Suprapubic skin (tissue), 4 donors: ENCODE measurements at places on chromosomes 3 and 15.

GRCh38 chr3:111472556-111472955, 69.4 kb upstream of the CD96 start:
- H3K27ac ChIP-seq: no peak overlapping the region
- no peaks in the 10 kb centered on the region for H3K4me1 ChIP-seq
- no peaks in the 10 kb centered on the region for H3K36me3 ChIP-seq
- H3K4me3 ChIP-seq: no peak overlapping the region

DNA sequence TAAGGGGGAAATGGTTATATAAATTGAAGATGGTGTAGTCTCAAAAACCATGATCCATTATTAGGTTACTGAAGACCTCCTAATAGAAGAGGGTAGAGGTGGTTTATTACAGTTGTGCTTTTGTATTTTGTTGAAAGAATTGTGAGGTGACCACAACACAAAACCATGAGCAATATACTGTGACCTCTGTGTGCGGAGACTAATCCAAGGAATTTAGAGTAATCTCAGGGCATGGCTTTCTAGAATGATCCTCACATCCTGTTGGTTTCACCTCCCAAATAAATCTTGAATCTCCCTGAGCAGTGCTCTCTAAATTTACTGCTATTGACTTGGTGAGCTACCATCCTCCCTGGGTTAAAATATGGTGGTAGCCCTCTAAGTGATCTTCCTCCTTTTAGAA, 52.3 kb downstream of the PTPRG start:
- no peaks in the 10 kb centered on the region for H3K36me3 ChIP-seq
- no peaks in the 10 kb centered on the region for H3K27me3 ChIP-seq
- DNase-seq: no peak
- H3K4me1 ChIP-seq: peaks cover 7% of the 10 kb centered on the region
- no peak overlapping the region for H3K27ac ChIP-seq

- H3K4me1 ChIP-seq: no peaks in the 10 kb centered on the region
- no peak for DNase-seq
- no peaks in the 10 kb centered on the region for H3K27me3 ChIP-seq
Measured at GRCh38 chr15:40006646-40007045, 32.3 kb downstream of the SRP14 start.

GRCh38 chr3:67421912-67422311, 232.5 kb downstream of the SUCLG2 start:
- no peaks in the 10 kb centered on the region for H3K4me1 ChIP-seq
- no peak for DNase-seq
- H3K4me3 ChIP-seq: no peak overlapping the region
- peaks cover 4% of the 10 kb centered on the region for H3K36me3 ChIP-seq
- no peaks in the 10 kb centered on the region for H3K27me3 ChIP-seq
- H3K27ac ChIP-seq: no peak overlapping the region

DNA sequence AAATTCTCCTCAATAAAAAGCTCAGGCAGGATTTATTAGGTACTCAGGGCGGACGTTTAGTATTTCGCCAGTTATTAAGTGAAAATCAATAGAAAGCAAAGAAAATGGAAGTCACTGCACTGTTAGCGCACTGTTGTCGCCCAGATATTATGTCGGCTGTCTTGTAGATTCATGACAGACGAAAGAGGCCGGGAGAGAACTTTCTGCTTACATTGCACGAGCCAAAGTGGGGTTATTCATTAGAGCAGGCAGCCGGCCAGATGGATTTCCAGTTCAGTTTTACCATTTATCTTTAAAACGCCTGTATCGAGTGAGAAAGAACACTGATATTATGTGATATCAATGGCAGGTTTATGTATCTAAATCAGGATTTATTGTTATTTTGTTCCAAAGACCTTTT, 866.0 kb upstream of the NR2F2 start:
- no peak for DNase-seq
- H3K36me3 ChIP-seq: no peaks in the 10 kb centered on the region
- H3K4me3 ChIP-seq: no peak overlapping the region
- no peaks in the 10 kb centered on the region for H3K4me1 ChIP-seq
- H3K27ac ChIP-seq: no peak overlapping the region

DNA sequence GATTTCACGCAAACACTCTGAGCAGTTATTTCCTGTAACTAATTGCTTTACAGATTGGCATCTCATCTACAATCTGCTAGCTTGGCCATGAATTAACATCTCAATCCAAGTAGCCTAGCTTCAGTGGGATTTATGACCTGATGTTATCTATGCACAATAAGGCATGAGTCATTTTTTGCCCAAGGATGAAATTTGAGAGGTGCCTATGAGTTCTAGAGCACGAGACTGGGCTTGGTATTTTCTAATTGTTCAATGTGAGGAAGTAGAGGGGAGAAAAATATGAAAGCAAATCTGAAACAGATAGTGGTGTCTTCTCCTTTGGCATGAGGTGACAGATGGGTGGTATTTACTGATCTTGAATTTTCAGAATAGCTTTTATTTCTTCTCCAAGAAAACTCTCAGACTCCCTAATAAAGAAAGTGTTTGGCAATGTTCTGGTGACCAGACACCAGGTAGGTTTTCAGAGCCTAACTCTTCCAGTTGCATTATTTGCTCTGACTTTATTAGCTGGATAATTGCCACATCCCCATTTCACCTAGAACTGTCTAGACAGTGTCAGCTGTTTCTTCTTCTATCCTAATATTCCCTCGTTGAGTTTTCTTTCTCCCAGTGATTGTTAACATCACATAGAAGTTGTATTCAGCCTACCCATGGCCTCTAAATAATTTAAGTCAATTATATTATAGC, 301.0 kb upstream of the UMPS start:
- no peak for DNase-seq
- H3K4me1 ChIP-seq: peaks cover 13% of the 10 kb centered on the region
- no peak overlapping the region for H3K4me3 ChIP-seq
- H3K36me3 ChIP-seq: no peaks in the 10 kb centered on the region
- no peaks in the 10 kb centered on the region for H3K27me3 ChIP-seq
- no peak overlapping the region for H3K27ac ChIP-seq

GRCh38 chr3:9704347-9705322, 1.0 kb downstream of the CPNE9 start:
- H3K4me3 ChIP-seq: peak overlapping the region; percentile 49
- no peak overlapping the region for H3K27ac ChIP-seq
- H3K36me3 ChIP-seq: peaks cover 20% of the 10 kb centered on the region
- peaks cover 20% of the 10 kb centered on the region for H3K4me1 ChIP-seq

DNA sequence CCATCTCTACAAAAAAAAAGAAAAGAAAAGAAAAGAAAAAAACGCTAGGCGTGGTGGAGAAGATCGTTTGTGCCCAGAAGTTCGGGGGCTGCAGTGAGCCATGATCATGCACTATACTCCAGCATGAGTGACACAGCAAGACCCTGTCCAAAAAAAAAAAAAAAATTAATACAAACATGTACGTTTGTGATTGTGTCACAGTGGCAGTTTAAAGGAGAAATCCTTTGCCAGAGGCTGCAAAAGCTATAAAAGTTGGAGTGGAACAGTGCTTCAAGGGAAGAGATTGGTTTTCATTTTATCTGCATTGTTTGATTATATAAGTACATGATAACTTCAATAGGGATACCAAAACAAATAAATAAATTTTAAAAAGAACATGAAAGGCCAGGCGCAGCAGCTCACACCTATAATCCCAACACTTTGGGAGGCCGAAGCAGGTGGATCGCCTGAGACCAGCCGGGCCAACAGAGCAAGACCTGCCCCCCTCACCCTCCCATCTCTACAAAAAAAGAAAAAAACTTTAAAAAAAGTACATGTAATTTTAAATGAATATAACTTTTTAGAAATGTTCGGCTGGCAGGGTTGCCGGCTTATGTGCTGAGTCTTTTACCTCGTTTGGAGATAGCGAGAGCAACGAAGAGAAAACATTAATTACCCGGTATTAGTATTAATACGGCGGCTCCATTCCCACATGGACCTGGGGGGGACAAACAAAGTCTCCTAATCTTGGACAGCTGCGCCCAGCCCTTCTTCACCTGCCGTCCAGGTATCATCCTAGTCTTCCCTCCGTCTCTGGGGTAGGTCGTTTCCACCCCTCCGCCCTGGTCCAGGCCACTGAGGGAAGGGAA, 573 bp upstream of the DIS3L start:
- H3K27ac ChIP-seq: peak overlapping the region; percentile 93
- H3K36me3 ChIP-seq: no peaks in the 10 kb centered on the region
- no peak for DNase-seq
- H3K27me3 ChIP-seq: no peaks in the 10 kb centered on the region
- peak overlapping the region; percentile 56 for H3K4me3 ChIP-seq

DNA sequence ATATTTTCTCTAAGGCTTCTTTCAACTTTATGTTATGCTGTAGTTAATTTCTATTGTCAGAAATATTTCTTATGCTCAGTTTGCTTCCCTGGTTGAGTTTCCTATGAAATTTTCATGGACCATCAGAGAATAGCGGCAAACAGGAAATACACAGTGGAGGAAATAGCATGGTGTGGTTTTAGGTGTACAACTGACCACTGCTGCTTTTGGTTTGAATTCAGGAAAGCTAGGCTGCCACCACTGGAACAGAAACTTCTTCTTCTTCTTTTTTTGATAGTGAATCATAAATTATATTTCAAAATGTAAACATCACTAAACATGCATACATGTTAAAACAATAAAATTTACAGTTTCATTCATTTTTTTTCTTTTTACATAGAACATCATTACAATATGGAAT, 316.6 kb upstream of the TGFBR2 start:
- H3K4me1 ChIP-seq: peaks cover 26% of the 10 kb centered on the region
- no peak overlapping the region for H3K4me3 ChIP-seq
- DNase-seq: no peak
- no peaks in the 10 kb centered on the region for H3K27me3 ChIP-seq
- H3K36me3 ChIP-seq: no peaks in the 10 kb centered on the region
- H3K27ac ChIP-seq: no peak overlapping the region

- no peak overlapping the region for H3K4me3 ChIP-seq
- no peaks in the 10 kb centered on the region for H3K27me3 ChIP-seq
- H3K27ac ChIP-seq: no peak overlapping the region
- no peak for DNase-seq
- no peaks in the 10 kb centered on the region for H3K36me3 ChIP-seq
Measured at GRCh38 chr3:193564012-193564411, 9.3 kb upstream of the ATP13A4 start.

- H3K27ac ChIP-seq: no peak overlapping the region
- H3K27me3 ChIP-seq: no peaks in the 10 kb centered on the region
- peaks cover 41% of the 10 kb centered on the region for H3K36me3 ChIP-seq
- H3K4me1 ChIP-seq: peaks cover under 1% of the 10 kb centered on the region
Measured at GRCh38 chr3:44501971-44502370, 24.5 kb upstream of the ZNF445 start.

DNA sequence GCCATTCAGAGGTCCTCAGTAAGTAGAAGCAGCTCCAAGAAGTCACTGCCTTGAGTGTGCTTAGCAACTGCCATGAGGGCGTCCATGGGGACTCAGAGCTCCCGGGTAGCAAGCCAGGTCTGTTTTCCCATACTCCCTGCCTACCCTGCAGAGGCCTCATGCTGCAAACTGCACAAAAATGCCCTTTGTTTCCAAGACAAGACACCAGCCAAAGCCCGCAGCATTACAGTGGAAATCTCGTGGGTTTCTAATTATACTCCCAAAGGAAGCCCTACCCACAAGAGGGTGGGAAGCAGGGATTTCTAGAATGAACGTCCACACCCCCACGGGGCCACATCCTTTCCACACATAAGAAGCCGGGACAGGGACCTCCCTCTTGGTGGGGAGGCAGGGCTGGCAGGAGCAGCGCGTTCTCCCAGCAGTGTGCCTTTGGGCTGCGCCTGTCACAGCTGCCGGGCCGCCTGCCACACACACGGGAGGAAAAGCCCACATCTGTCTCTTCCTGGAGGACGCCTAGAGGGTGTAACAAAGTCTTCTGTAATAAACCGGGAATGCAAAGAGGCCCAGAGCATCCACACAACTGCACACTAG, 31.1 kb downstream of the FAM174B start:
- no peaks in the 10 kb centered on the region for H3K36me3 ChIP-seq
- H3K4me3 ChIP-seq: peak overlapping the region; percentile 14
- peak; percentile 85 for DNase-seq
- peak overlapping the region; percentile 66 for H3K27ac ChIP-seq
- H3K4me1 ChIP-seq: peaks cover 30% of the 10 kb centered on the region

DNA sequence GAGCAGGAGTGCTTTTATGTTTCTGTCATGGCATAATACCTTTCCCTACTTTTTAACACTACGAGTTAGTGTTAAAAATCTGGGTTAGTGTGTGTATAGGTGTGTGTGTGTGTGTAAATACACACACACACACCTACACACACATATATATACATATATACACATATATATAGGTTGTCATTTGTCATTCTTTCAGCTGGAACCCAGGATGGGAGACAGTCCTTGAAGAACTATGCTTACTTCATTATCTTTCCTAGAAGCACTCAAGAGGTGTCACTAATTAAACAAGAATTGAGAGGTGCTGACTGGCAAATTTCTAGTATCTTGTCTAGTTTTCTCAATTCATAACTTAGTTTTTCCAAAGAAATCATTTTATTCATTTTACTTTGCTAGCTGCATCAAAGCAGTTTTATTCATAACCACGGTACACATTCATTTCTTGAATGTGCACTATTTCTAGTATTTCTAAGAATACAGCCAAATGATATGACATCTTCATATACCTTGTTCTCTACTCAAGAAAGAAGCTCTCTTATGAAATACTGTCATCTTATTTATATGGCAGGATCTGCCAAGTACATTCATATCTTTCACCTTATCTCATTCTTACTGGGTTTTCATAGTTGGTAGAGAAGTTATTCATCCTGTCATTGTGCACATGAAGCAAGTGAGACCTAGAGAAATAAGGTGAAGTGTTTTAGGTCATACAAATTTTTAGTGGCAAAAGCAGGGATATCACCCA, 46.6 kb downstream of the ISL2 start:
- no peak for DNase-seq
- H3K36me3 ChIP-seq: peaks cover 8% of the 10 kb centered on the region
- no peak overlapping the region for H3K4me3 ChIP-seq
- H3K4me1 ChIP-seq: no peaks in the 10 kb centered on the region
- no peak overlapping the region for H3K27ac ChIP-seq

DNA sequence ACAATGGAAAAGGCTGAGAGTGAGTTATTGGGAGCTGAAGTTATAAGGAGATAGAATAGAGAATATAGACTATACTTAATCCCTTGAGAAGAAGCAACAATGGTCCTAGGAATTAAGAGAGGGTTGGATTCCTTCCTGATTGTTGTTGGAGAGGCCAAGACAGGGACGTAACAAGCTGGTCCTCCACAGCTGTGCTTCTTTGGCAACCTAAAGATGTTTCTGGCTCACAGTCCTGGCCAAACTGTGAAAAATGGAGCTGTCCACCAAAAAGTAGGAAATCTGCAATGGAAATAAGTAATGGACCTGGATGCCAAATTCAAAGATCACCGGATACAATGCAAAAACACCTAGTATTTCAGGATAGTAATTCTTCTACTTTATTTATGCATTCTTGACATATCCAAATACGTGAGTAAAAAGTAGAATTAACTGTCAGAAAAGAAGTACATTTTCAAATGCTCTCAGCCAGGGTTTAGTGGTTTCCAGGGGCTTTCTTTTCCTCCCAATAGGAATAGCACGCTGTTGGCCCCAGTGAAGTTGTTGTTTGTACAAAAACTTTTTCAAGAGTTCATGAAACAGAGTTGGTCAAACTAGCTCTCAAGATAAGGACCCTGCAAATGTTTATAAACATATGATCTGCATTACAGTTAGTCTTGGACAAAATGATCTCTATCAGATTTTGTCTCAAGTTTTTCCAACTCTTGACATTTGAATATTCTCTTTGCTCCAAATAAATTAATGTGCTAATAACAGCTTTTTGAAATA, 28.3 kb downstream of the CERS3 start:
- H3K4me1 ChIP-seq: no peaks in the 10 kb centered on the region
- H3K27ac ChIP-seq: no peak overlapping the region
- H3K4me3 ChIP-seq: no peak overlapping the region
- H3K27me3 ChIP-seq: no peaks in the 10 kb centered on the region
- H3K36me3 ChIP-seq: no peaks in the 10 kb centered on the region

GRCh38 chr3:101849714-101850245, 466 bp downstream of the NFKBIZ start:
- H3K27me3 ChIP-seq: no peaks in the 10 kb centered on the region
- peak; percentile 85 for DNase-seq
- H3K4me3 ChIP-seq: peak overlapping the region; percentile 84
- peaks cover 30% of the 10 kb centered on the region for H3K36me3 ChIP-seq
